Smooth muscle cell of trachea (primary cell): ENCODE measurements at places on chromosomes 6 and 20. TPM values are rescaled to one million over a fixed set of nuclear protein-coding genes. Genes with fewer than 3 reads are reported as not detected.

The SALL4 gene
- total RNA-seq: 0.15 and 0.17 TPM in 2 replicates

The ARID1B gene
- 40.9 and 65.0 TPM in 2 replicates for total RNA-seq

The AVP gene
- not detected in 2 replicates for total RNA-seq

The OXT gene
- not detected in 2 replicates for total RNA-seq

The NEURL2 gene
- 6.4 and 13.9 TPM in 2 replicates for total RNA-seq

The TNF gene
- total RNA-seq: not detected in 2 replicates

The TGM3 gene
- under 0.01 TPM in 1 of 2 replicates, not detected in the other for total RNA-seq

The CLPSL2 gene
- total RNA-seq: not detected in 2 replicates

The BLTP3A gene
- 3.2 and 4.5 TPM in 2 replicates for total RNA-seq

The NNAT gene
- 1.5 TPM in 2 replicates for total RNA-seq

The COL9A1 gene
- total RNA-seq: not detected in 2 replicates

The TPX2 gene
- 6.9 and 83.9 TPM in 2 replicates for total RNA-seq

The TREML2 gene
- total RNA-seq: not detected in 2 replicates

The HECA gene
- 24.5 and 26.6 TPM in 2 replicates for total RNA-seq

The C20orf144 gene
- total RNA-seq: under 0.01 and 0.44 TPM in 2 replicates

The PRR18 gene
- total RNA-seq: not detected in 2 replicates

The OARD1 gene
- 8.8 and 16.0 TPM in 2 replicates for total RNA-seq

The MMP24 gene
- 0.29 and 0.50 TPM in 2 replicates for total RNA-seq

The PHACTR1 gene
- total RNA-seq: 1.5 and 2.3 TPM in 2 replicates

The CPNE1 gene
- 180 and 195 TPM in 2 replicates for total RNA-seq

The NRSN1 gene
- not detected in 2 replicates for total RNA-seq

The ASIP gene
- total RNA-seq: not detected in 2 replicates

The WFDC10B gene
- not detected in 2 replicates for total RNA-seq

The TMEM170B gene
- total RNA-seq: 0.87 and 1.3 TPM in 2 replicates

The C2 gene
- total RNA-seq: 2.8 and 13.1 TPM in 2 replicates

The ROS1 gene
- total RNA-seq: not detected in 2 replicates

The PGC gene
- not detected in 2 replicates for total RNA-seq

The KHDC1L gene
- not detected in 2 replicates for total RNA-seq

The RSPO4 gene
- total RNA-seq: not detected in 2 replicates

The VSX1 gene
- total RNA-seq: not detected in 2 replicates
